Mesendoderm (in vitro differentiated cells): ENCODE measurements at places on chromosomes 12 and 14.

DNA sequence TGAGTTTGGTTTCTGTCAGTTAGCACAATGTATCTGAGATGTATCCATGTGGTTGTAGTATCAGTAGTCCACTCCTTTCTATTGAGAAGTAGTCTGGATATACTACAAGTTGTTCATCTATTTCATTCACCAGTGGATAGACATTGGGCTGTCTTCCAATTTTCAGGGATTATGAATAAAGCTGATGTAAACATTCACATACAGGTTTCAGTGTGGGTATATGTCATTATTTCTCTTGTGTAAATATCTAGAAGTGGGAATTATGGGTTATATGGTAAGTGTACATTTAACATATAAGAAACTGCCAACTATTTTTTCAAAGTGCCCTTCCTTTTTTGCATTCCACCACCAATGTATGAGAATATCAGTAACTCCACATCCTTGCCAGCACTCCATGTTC lies 35.9 kb downstream of the PHLDA1 start:
- DNase-seq: no peak

DNA sequence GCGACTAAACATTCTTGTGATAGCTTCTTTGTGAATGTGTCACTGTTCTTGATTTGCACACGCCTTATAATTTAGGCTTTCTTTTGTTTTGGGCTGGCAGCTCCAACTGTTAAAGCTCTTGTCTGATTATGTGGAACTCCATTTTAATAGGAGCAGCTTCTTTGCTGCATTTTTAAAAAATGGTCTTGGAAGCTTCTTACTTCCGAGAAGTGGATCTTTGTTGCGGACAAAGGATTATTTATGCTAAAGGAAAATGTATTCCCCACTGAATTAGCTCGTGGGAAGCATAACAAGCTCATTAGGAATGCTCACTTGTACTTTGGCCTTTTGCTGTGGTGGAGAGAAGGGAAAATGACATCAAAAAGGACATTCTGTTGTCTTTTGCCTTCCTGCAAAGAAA lies 20.0 kb downstream of the GAS2L3 start:
- DNase-seq: no peak

- DNase-seq: no peak
These were observed 159.3 kb downstream of the SLC2A13 start for GRCh38 chr12:39946361-39947280.

- peak; percentile 61 for DNase-seq
These were observed 287.3 kb downstream of the NAV3 start for GRCh38 chr12:78118036-78118435.

DNA sequence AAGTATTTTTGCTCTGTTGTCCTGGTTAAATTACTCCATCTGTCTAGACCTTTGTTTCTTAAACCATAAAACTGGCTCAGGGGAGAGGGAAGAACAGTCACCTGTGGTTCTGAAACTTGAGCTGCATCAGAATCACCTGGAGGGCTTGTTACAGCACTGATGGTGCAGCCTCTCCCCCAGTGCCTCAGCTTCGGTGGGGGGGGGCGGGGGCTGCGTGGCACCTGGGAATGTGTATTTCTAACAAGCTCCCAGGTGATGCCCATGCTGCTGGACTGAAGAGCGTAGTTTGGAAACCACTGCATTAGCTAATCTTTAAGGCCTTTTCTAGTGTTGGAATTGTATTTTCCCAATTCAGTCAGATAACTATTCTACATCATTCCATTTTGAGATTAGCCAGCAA lies 42.7 kb downstream of the GPHB5 start:
- DNase-seq: no peak

DNA sequence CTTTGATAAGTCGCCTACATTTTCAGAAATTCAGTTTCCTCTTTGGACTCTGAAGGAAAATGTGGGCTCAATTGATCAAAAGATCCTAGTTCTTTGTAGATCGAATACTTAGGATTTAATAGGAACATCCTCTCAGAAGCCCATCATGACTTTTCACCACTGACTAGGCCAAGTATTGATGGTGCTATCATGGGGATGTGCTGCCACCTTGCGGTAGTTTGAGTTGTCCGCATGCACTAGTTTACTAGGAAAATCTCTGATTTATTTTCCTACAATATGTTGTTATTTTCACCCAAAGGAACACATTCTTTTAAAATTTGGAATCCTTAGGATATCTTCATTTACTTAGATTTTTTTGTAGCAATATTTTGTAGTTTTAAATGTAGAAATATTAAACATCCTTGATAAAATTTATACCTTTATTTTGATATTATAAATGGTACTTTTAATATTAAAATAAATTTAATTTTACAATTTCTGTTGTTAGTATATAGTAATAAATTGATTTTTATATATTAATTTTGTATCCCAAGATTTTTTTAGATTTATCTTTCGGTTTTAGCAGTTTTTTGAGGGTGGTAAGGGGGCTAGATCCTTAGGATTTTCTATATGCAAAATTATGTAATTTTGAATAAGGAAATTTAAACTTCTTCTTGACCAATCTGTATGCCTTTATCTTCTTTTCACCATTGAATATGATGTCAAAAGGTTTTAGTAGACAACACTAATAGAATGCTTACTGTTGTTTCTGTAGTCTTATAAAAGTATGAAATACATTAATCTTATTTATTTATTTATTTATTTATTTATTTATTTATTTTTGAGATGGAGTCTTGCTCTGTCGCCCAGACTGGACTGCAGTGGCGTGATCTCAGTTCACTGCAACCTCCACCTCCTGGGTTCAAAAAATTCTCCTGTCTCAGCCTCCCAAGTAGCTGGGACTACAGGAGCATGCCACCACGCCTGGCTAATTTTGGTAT lies 52.9 kb upstream of the OR9K2 start:
- peak; percentile 73 for DNase-seq

- no peak for DNase-seq
These were observed 81.2 kb downstream of the BMP4 start for GRCh38 chr14:53875324-53875897.

DNA sequence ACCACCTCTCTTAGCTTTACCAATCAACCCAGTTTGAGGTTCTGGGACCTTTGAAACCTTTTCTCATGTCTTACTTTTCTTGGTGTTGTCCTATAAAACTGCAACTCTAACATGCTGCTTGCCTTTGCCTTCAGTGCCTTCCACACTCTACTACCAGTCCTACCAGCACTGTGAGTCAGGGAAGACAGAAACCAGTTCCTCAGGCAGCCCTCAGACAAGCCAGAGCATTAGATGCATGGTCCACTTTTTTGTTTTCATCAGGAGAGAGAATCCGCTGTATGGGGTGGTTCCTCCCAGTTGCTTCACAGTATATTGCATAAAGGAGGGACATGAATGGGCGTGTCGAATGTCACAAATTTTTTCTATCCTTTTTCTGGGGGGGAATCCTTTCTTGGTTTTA lies 17.3 kb upstream of the KLRB1 start:
- DNase-seq: no peak

GRCh38 chr14:104111301-104112112 lies 26.0 kb downstream of the ASPG start:
- DNase-seq: no peak

DNA sequence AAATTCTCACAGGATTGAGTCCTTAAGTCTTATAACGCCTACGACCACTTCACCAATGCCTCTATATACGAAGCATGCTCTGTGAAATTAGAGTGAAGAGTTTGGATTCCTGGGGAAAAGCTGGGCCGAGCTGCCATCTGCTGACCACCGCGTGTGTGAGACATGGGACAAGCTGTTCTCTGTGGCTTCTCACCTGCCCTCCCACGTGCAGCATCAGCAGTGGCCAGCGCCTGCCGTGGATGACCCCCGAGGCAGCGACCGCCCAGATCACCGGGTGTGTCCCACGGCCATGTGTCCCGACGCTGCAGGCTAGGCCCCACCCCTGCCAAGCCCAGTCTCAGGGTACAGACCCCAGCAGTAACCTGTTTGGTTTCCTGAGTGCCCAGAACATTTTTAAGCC lies 21.6 kb upstream of the GOLGA3 start:
- DNase-seq: no peak

DNA sequence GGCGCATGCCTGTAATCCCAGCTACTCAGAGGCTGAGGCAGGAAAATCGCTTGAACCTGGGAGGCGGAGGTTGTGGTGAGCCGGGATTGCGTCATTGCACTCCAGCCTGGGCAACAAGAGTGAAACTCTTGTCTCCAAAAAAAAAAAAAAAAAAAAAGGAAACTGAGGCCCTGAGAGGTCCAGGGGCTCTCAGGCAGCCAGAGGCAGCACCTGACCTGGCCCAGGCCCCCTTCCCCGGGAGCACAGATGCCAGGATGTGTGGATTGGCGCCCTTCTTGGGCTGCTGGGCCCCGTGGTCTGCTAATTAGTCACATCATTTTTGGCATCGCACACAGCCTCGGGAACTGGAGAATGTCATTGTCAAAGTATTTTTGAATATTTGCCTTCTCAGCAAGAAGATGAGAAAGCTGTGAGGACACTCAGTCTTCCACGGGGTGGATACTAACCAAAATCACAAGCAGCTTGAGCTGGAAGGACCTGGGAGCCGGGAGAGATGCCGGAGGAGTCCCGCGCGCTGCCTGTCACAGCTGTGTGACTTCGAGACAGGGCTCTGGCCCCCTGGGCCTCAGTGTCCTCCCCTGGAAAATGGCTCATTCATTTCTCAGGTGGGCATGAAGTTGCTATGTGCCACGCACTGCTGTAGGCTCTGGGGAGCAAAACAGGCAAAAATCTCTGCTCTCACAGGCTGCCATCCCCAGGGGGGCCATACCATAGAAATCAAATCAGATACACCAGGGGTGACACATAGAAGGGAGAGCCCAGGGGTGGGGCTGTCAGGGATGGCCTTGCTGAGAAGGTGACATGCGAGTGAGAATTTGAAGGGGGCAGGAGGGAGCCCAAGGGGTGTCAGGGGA lies 12.5 kb upstream of the RCOR1 start:
- no peak for DNase-seq

DNA sequence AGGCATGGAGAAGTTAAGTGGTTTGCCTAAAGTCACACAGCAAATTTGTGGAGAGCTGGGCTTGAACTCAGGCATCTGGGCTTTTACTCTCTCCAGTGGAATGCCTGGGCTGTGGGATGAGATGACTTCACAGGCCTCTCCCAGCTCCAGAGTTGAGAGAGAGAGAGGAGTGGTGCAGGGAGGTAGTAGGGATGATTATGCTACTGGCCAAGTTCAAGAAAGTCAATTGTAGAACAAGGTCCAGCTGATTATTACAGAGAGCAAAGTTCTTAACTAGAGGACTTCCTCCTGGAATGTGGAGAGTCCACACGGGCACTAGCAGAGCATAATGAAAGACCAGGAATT lies 769 bp upstream of the EMP1 start:
- peak; percentile 24 for DNase-seq

- DNase-seq: no peak
These were observed 53.4 kb downstream of the RCOR1 start for GRCh38 chr14:102645746-102646440.

GRCh38 chr14:38387821-38388220 lies 131.9 kb upstream of the CLEC14A start:
- DNase-seq: no peak

GRCh38 chr14:90682615-90683014 lies 133.6 kb downstream of the TTC7B start:
- DNase-seq: no peak

- no peak for DNase-seq
These were observed 39.4 kb upstream of the ATXN2 start for GRCh38 chr12:111638556-111638955.

DNA sequence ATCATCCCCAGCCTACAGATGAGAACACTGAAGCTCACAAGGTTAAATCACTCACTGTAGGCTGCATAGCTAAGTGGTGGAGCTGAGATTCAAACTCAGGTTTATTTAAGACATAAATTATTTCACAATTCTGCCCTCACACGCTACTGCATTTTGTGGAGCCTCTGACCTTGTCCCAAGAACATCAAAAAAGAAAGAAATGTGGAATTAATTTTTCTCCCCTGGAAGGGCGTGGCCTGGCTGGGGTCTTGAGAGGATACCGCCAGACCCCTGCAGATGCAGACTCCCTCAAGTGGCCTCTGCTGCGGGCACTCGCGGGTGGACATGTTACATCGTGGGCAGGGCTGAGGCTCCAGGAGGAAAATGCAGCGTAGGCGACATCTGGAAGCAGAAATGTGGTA lies 40.6 kb downstream of the LTBP2 start:
- no peak for DNase-seq
